H4 (cell line): ENCODE measurements at places on chromosomes 4 and X. TPM values are rescaled to one million over a fixed set of nuclear protein-coding genes. Genes with fewer than 3 reads are reported as not detected.
A peak's percentile ranks its signal among the peaks of the same experiment; 100 is the strongest.

- peak; percentile 76 for DNase-seq
These were observed 851.0 kb downstream of the RAB28 start for GRCh38 chr4:12633053-12633651.

DNA sequence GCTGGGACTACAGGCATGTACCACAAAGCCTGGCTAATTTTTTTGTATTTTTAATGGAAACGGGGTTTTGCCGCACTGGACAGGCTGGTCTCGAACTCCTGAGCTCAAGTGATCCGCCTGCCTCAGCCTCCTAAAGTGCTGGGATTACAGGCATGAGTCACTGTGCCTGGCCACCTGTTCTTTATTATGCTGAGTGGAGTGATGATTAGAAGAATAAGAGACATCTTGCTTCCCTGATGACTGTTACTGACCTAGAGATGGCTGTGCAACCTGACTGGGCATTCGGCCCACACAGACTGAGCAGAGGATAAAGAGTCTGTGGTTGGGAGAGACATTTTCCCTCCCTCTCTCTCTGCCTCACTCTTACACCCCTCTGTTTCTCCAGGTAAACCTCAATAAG is 56.7 kb downstream of the SPINK2 start:
- DNase-seq = peak; percentile 16

DNA sequence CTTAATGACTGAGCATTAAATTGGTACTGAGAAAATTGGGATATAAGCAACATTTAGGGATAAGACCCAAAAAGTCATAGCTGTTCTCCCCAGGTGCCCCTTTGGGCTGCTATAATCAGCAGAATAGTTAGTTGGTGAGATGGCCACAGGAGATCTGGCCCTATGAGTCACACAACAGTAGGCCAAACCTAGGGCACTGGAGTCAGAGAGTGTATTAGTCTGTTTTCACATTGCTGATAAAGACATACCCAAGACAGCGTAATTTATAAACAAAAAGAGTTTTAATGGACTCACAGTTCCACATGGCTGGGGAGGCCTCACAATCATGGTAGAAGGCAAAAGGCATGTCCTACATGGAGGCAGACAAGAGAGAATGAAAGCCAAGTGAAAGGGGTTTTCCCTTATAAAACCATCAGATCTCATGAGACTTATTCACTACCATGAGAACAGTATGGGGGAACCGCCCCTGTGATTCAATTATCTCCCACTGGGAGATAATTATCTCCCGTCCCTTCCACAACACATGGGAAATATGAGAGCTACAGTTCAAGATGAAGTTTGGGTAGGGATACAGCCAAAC is 338.3 kb upstream of the NR3C2 start:
- DNase-seq = peak; percentile 39

DNA sequence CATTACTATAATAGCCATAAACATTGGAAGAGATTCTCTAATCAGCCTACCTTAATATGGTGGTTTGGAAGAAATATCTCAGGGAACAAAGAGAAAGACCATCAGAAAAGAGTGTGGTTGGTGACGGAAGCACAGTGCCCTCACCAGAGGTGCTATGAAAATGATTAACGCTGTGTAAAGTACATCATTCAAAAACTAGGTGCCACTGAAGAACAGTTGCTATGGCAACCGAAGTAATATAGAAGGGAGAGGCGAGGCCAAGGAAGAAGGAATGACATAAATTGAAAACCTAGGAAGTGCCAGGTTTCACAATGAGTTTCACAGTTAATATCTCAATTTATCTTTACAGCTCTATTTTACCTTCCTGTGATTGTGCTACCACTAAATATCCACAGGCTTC is 57.0 kb upstream of the ARSJ start:
- no peak for DNase-seq

GRCh38 chr4:87633243-87633642 is 16.8 kb upstream of the DMP1 start:
- DNase-seq = no peak

The VCX2 gene
- total RNA-seq = 0.29 and 3.2 TPM in 2 replicates

DNA sequence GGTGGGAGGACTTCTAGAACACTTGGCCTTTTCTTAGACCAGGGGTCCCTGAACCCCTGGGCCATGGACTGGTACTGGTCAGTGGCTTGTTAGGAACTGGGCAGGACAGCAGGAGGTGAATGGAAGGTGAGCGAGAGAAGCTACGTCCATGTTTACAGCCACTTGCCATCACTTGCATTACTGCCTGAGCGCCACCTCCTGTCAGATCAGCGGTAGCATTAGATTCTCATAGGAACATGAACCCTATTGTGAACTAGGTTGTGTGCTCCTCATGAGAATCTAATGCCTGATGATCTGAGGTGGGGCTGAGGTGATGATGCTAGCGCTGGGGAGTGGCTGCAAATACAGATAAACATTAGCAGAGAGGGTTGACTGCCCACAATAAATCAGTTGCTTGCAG is 100.9 kb upstream of the IGFBP7 start:
- DNase-seq = no peak

GRCh38 chr4:15906020-15906443 is 32.5 kb downstream of the FGFBP1 start:
- DNase-seq = no peak
